ENCODE measurements at places on chromosomes 4 and X.
A peak's percentile ranks its signal among the peaks of the same experiment; 100 is the strongest.

GRCh38 chrX:41329101-41329500 lies 4.9 kb upstream of the DDX3X start:
- no peak for DNase-seq

- DNase-seq, result no peak
These were observed 860 bp upstream of the RPS6KA3 start for GRCh38 chrX:20267607-20267930.

DNA sequence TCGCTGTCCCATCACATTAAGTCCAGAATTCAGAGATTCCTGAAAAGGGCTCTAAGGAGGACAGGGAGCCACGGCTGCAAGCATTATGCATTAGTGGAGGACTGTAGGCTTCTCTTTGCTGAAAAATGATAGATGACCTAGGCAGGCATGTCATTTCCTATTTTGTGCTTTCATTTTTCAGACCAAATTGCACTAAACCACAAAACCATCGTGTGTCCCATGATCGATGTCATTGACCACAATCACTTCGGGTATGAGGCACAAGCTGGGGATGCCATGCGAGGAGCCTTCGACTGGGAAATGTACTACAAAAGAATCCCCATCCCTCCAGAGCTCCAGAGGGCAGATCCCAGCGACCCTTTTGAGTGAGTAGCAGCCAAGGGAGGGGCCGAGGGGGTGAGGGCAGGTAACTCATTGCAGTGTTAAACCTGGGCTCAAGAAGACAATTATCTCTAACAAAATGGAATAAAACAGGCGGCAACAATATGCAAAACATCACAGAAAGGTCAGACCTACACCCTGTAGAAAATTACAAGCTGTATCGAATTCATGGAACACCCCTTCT lies 355.2 kb upstream of the GALNT7 start:
- DNase-seq, result peak; percentile 12

DNA sequence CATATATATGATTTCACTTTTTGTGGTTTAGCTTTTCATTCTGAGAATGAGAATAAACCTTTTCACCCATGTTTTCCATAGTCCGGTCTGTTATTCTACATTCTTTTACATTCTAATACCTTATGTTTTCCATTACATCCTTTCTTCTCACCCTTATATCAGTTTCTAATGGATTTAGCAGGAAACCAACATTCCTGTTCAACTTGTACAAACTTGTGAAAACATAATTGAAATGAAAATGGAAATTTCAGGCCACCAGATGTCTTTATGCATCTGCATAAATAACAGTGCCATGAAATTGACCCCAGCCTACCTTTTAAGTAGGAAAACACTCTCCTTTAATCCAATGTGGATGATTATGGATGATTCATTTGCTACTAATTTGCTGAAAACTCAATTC lies 494.8 kb upstream of the ZFP42 start:
- DNase-seq, result no peak

GRCh38 chr4:87953826-87954225 lies 21.7 kb upstream of the SPP1 start:
- no peak for DNase-seq

- DNase-seq, result peak; percentile 11
These were observed 790.8 kb downstream of the PCDH18 start for GRCh38 chr4:136741468-136741867.
